ENCODE measurements at places on chromosomes 2 and 18.

DNA sequence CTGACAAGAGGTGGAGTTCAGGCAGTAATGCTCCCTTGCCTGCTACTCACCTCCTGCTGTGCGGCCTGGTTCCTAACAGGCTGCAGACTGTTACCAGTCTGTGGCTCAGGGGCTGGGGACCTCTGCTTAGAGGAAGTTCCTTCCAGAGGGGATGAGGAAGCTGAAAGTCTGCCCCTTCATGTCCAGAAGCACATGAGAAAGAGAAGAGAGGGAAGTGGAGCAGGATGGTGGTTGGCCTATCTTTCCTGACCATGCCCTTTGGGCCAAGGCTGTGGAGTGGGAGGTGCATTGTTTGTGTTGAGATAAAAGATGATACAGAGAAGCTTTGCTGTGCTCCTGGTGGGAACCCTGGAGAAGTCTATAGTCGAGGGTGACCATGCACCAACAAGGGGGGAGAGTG lies 112.5 kb downstream of the LPIN1 start:
- no peak for DNase-seq

GRCh38 chr2:95356821-95357700 lies 45.4 kb upstream of the FAHD2A start:
- DNase-seq: no peak

- no peak for DNase-seq
Observed at GRCh38 chr18:57439609-57439968, 4.4 kb downstream of the ONECUT2 start.

GRCh38 chr2:68952887-68953521 lies at the start of gene GKN2:
Gene GKN2, minus strand, starts transcription at chr2:68952893. Its CDS starts 32 bp downstream, at chr2:68952861.
- no peak for DNase-seq

DNA sequence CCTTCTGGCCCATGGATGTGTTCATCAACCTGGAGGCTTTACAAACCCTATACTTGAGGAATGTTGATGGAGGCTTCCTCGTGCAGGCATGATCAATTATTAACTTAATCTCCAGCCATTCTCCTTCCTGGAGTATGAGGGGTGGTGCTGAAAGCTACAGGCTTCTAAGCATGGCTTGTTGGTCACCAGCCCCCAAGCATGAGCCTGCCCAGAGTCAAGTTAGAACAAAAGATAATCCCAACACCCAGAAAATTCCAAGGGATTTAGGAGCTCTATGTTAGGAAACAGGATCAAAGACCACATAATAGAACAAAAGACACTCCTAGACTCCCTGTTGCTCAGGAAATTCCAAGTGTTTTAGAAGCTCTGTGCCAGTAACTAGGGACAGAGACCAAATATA lies 63.1 kb downstream of the FAM171B start:
- no peak for DNase-seq

DNA sequence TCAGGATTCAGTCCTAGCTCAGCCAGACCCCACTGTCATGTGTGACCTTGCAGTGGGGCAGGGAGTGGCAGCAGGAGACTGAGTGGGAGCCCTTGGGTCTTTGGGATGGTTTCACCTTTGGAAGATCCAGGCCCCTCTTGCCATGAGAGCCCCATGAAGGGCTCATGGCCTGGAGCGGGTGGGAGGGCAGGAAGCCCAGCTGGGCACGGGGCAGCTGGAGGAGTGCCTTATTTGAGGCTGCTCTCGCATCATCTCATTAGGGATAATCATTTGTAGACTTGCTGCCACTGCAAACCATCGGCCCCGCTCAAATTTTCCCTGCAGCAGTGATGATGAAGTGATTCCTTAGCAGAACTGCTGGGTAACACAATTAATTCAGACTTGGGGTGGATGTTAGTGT lies 73.9 kb downstream of the TGOLN2 start:
- DNase-seq: no peak

GRCh38 chr2:237345891-237346640 lies 67.9 kb downstream of the COL6A3 start:
- DNase-seq: no peak

GRCh38 chr2:224121406-224122067 lies 82.5 kb upstream of the SERPINE2 start:
- no peak for DNase-seq

GRCh38 chr2:149422337-149422990 lies 92.1 kb downstream of the LYPD6 start:
- no peak for DNase-seq

DNA sequence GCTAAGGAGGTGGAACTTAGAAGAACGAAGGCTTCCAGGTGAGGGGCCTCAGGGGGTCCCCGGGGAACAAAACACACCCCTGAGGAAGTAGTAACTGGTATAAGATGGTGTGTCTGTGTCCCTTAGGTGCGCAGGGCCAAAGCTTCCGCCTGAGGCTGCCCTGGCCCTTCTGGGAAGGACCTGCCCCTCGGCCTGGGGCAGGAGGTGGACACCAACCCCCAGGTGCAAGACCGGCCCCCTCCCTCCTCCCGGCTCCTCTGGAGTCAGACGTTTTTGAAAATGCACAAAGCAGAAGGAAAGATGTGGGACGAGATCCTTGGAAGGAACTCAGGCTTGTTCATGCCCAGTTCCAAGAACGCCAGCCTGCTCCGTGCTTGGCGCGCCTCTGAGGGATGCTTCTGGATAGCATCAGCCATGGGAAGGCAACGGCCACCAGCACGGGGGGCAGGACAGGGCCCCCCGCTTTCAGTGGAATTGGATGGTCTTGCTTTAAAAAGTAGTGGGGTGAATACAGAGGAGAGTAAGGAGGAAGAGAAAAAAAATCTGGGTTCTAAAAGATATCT lies 37.5 kb downstream of the MYT1L start:
- no peak for DNase-seq

GRCh38 chr18:63449426-63449825 lies 27.1 kb upstream of the VPS4B start:
- DNase-seq: no peak

GRCh38 chr2:45957533-45958227 lies 306.2 kb downstream of the PRKCE start:
- no peak for DNase-seq

GRCh38 chr2:36781907-36782720 lies 85.6 kb downstream of the VIT start:
- no peak for DNase-seq

DNA sequence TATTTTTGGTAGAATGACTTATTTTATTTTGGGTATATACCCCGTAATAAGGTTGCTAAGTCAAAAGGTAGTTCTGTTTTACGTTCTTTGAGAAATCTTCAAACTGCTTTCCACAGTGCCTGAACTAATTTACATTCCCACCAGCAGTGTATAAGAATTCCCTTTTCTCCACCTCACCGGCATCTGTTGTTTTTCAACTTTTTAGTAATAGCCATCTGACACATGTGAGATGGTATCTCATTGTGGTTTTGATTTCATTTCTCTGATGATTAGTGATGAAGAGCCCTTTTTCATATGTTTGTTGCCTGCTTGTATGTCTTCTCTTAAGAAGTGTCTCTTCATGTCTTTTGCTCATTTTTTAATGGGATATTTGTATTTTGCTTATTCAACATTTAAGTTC lies 215.2 kb upstream of the TFPI start:
- DNase-seq: no peak

- no peak for DNase-seq
Observed at GRCh38 chr2:181165199-181165868, 184.9 kb downstream of the UBE2E3 start.

- no peak for DNase-seq
Observed at GRCh38 chr2:150428641-150429040, 58.8 kb downstream of the RND3 start.

DNA sequence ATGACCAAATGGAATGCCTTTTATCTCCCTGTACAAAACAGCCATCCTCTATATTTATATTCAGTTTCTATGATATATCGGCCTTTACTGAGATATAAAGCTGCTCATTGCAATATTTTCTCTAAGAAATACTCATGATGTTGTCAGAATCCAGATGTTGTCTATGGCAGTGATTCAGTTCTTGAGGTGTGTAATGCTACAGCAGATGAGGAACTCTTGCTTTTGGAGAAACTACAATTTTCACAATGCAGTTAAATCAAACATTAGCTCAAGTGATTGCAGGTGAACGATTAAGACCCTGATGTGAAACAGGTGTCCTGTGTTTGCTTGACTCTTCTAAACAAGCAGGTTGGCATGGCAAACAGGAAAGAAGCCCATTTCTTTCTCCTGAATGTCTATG lies 256.2 kb upstream of the CDH20 start:
- DNase-seq: no peak

DNA sequence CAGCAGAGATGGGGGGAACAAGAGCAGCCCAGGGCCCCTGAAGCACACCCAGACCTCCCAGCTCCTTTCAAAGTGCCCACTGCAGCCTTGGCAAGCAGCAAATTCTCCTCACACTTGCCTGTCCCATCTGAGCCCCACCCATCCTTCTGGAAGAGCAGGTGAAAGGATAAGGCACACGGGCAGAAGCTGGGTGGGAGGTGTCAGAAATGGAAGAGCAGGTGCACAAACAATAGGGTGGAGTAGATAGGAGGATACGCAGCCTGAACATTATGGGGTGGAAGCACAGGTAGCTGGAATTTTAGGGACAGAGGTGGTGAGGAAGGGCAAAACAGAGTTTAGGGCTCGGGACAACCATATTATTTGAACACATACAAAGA lies 69.2 kb downstream of the TNS1 start:
- DNase-seq: no peak

DNA sequence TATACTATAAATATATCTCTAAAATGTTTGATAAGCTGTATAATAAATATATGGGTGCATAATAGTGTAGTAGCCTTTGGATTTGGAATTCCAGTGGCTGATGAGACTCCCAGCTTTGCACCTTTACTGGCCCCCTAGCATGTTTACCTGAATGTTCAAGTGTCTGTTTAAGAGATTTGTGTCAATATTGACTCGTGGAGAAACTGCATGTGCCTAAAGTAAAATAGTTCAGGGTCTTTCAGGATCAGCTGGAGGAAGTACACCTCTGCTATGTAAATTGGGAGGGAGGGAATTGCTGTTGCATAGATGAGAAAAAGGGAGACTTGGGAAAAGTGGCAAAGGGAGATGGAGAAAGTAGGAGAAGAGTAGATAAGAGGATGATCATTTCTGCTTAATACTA lies 23.9 kb downstream of the ME2 start:
- no peak for DNase-seq

GRCh38 chr2:64143169-64144056 lies 807 bp downstream of the PELI1 start:
- peak; percentile 44 for DNase-seq

DNA sequence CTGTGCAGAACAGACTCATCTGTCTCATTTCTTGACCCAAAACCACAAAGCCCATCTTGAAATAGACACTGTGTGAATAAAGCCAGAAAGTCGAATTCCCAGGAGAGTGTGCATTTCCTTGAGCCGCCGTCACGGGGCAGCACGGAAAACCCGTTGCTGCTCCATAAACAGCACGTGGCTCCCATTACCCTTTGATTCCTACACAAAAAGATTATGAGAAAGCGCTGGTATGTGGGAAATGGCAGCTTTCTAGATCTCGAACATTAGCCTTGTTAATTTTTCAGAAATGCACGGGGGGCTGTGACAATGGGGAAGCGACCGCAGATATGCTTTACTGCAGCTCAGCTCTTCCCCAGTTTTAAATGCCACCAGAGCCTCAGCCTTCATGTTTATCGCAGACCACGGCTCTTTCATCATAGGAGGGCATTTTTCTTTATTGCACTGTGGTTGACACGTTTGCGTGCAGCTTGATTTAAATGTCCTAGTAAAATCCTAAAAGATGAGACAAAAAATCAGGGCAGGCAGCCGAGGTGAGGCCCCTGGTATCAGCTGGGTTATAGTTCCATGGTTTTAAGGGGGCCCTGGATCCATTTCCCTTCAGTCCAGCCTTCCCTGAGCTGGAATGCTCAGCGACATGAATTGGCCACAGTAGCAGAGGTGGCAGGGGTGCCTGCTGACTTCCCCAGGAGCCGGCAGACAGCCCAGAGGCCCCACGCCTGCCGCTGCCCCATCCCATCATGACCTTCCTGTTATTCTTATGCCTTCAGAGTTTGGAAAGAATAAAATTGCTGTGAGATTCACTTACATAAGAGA lies 249.3 kb downstream of the NDUFA10 start:
- no peak for DNase-seq

GRCh38 chr18:24246143-24246542 lies 107.3 kb downstream of the CABYR start:
- DNase-seq: no peak

DNA sequence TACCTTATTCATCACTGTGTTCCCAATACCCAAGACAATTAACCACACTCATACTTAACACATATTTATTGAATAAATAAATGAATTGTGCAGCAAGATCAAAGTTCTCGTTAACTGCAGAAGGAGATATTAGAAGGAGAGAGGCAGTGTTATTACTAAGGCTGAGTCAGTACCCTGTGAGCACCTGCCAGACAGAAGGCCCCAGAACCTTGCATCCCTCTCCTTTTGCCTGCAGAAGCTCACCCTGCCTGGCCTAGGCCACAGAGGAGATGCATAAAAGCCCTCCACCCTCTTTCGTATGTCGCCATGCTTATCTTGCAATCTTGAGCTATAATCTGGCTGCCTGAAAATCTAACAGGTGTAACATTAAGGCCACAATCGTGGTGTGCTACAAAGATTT lies 20.5 kb upstream of the RNF149 start:
- no peak for DNase-seq

- DNase-seq: no peak
Observed at GRCh38 chr2:74858281-74858680, 24.4 kb downstream of the HK2 start.

DNA sequence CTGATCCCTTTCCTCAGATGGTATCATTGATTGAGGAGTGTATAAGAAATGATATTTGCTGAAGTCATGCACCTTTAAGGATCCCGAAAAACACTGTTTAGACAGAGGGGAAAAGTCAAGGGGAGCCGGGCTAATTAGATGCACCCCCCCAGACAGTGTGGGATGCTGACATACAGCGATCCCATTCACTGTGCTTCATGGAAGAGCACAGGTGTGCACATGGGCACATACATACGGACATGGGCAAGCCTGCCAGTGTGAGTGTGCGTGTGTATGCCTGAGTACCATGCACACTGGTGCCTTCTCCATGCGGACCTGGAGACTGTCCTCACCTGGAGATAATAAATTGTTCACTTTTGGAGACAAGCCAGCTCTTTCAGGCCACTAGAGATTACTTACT lies 22.6 kb downstream of the MEIS1 start:
- no peak for DNase-seq

- no peak for DNase-seq
Observed at GRCh38 chr2:199449455-199449854, 8.3 kb downstream of the SATB2 start.

- peak; percentile 69 for DNase-seq
Observed at GRCh38 chr2:36357847-36358659, 2.5 kb downstream of the CRIM1 start.

DNA sequence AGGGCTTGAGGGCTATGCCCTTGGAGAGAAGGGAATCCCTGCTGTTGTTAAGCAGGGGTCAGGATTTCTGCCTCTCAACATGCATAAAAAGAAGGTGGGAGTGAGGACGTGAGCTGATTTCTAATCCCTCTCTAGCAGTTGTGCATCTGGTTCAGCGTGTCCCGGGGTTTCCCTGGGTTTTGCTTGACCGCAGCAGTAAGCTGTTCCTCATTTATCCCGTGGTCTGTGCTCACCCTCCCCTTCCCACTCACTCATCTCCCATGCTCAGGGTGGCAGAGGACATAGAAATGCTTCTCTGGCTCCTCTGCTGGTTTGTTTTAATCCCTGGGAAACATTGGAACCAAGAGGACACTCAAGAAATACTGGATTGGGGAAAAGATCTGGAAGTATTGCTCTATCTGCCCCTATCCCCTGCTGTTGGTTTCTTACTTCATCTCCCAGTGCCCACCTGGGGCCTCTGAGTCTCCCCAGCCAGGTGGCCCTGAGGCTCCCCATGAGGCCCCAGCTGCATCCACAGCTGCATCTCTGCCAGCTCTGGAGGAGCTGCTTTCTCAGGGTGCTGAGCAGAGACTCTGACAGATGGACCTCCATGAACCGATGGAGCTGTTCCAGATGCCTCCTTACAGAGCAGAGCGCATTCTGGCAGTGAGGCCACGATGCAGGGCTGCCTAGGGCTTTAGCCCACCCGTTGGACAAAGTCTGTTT lies 36.1 kb downstream of the TET3 start:
- DNase-seq: peak; percentile 39
